Stimulated activated CD8-positive, alpha-beta memory T cell treated with anti-CD3 and anti-CD28 coated beads, Interleukin-7, amount 100 ng/mL, for 1 hour (primary cell): ENCODE measurements at places on chromosomes 4 and X.

GRCh38 chrX:41352329-41352838 is 18.4 kb downstream of the DDX3X start:
- DNase-seq: no peak

- DNase-seq: no peak
These were observed 116.3 kb upstream of the TMEM150C start for GRCh38 chr4:82678051-82678450.

- no peak for DNase-seq
These were observed 932.6 kb downstream of the C4orf33 start for GRCh38 chr4:130028552-130028951.

- DNase-seq: no peak
These were observed 3.6 kb upstream of the THOC2 start for GRCh38 chrX:123736333-123736921.

GRCh38 chr4:95219109-95219508 is 329.7 kb downstream of the UNC5C start:
- no peak for DNase-seq

DNA sequence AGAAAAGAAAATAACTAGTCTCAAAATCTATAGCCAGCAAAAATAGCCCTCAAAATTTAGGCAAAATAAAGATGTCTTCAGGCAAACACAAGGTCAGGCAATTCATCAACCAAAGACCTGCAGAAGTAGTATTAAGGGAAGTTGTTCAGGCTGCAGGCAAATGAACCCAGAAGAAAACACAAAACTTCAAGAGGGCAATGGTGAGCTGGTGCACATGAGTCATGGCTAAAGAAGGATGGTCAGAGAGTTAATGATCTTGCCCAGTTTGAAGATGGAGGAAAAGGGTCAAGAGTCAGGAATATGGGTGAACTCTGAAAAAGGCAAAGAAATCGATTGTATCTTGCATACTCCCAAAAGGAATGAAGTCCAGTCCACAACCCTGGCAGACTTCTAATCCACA is 83.1 kb upstream of the FAT4 start:
- no peak for DNase-seq

DNA sequence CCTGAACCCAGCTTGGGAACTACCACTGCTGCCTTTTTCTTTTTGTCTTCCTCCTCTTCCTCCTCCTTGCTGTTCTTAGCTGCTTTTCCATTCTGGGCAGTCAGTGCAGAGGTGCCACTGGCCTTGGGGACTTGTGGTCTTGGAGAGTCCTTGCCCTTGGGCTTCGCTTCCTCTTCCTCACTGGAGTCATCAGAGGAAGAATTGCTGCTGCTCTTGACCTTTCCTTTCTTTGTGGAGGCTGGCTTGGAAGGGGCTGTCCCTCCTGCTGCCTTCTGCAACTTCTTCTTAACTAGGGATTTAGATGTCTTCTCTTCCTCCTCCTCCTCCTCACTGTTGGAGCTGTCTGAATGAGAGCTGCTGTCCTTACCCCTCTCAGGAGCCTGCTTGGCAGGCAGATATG is 53.2 kb downstream of the FAM9B start:
- DNase-seq: no peak

- DNase-seq: no peak
These were observed at the start of gene WAS for GRCh38 chrX:48683411-48683982. Gene WAS (plus strand): TSS chrX:48683799. CDS start chrX:48683854, 55 bp downstream.

DNA sequence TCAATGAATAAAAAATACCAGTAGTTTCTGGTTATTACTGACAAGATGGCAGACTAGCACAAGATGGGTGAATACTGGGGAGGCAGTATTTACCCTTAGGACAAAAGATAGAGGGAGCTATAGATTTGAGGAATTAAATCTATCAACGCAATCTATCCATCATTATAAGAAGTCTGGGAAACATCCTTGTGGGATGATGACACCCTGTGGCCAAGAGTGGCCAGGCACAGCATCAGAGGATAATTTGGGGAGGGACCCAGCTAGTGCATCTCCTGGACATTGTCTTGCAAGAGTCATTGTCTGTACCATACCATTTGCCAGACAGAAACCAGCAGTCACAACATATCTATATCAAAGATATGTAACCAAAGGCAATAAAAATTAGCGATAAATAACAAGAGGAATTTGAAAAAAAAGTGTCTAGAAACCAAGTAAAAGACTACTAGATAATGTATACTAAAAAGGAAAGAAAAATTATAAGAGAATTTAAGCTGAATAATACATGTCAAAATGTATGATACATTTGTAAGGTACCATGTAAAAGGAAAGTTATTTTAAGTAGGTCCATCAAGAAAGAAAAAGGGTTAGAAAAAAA is 22.9 kb downstream of the KCTD8 start:
- DNase-seq: no peak

GRCh38 chr4:22460266-22460665 is 55.6 kb downstream of the ADGRA3 start:
- DNase-seq: no peak
